ENCODE measurements at places on chromosomes 5 and 9.

GRCh38 chr9:70046274-70047070 lies 2.8 kb downstream of the MAMDC2 start:
- DNase-seq, result no peak

- DNase-seq, result no peak
Observed at GRCh38 chr5:139049780-139050179, 148.4 kb downstream of the SIL1 start.

- no peak for DNase-seq
Observed at GRCh38 chr5:90810211-90810610, 251.6 kb downstream of the ADGRV1 start.

DNA sequence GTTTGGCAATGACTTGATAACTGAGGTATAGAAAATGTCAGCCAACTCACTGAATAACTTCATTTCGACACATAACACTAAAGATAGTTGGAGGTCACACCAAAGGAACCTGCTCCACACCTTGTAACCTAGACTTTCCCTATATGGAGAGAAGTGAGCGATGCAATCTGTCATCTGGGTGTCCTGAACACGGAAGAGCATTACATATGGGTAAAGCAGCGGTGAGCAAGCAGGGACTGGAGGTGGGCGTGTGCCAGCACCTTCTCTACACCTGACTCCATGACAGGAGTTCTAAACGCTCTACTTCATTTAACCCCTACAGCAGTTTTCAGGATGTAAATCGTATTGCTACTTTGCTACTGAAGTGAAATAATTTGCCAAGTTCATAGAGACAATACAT lies 152.8 kb downstream of the SLC12A2 start:
- no peak for DNase-seq

- no peak for DNase-seq
Observed at GRCh38 chr5:36108758-36109460, 42.2 kb upstream of the UGT3A2 start.

DNA sequence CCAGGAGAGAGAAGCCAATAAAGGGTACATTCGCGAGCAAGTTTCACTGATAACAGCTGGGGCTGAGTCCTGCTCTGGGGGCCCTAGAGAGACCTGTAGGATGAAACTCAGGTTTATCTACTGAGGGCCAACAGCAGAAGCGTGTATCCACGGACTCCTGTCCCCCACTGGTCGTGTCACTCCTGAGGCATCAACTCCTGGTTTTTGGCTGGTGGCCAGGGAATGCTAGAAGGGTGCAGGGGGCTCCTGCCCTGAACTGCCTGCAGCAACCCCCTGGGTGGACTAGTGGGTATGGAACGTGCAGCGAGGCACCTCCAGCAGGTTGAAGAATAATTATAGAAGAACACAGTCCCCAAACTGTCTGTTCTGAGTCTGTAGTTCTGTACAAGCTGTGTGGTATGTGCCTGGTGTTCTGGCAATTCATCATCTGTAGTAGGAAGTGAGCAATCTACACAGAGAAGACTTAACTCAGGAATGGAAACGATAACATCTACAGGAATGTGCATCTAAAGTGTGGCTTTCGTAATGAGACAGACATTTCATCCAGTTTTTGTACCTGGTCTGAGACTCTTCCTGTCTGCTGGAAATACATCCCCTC lies 64.5 kb upstream of the GNA14 start:
- DNase-seq, result no peak

DNA sequence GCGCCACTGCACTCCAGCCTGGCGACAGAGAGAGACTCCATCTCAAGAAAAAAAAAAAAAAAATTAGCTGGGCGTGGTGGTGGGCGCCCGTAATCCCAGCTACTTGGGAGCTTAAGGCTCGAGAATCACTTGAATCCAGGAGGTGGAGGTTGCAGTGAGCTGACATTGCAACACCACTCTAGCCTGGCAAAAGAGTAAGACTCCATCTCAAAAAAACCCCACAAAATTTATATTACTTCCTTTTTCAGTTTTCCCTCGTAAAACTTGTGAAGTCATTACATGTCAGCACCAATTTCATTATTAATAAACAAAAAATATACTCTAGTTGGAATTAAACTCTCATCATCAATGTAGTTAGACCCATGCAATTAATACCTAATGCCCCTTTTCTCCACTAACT lies 43.9 kb downstream of the SHLD3 start:
- no peak for DNase-seq

DNA sequence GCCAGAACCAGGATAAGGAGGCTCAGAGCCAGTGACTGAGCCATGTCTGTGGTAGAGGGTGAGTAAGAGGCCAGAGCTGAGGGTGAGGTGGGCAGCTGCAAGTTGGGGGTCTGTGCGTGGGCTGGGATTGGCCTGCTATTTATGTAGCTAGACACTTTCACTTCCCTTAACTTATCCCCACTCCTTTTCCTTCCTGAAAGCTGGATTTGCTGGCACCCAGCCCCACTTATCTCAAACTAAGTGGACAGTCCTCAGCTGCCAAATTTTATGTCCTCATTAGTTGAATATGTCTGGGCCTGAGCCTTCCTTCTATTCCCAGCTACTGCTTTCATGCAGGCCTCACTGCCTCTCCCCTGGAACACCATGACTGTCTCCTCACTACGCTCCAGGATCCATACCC lies at the start of gene CCL21:
CCL21 (minus strand) TSS at position 114 of the 400 bp plus-strand sequence; CDS start at position 44, 70 bp downstream.
- no peak for DNase-seq

GRCh38 chr9:136026266-136026942 lies 65.2 kb upstream of the UBAC1 start:
- DNase-seq, result no peak
